Naive B cell (primary cell): ENCODE measurements at places on chromosomes 1 and 21.
A peak's percentile ranks its signal among the peaks of the same experiment; 100 is the strongest.

DNA sequence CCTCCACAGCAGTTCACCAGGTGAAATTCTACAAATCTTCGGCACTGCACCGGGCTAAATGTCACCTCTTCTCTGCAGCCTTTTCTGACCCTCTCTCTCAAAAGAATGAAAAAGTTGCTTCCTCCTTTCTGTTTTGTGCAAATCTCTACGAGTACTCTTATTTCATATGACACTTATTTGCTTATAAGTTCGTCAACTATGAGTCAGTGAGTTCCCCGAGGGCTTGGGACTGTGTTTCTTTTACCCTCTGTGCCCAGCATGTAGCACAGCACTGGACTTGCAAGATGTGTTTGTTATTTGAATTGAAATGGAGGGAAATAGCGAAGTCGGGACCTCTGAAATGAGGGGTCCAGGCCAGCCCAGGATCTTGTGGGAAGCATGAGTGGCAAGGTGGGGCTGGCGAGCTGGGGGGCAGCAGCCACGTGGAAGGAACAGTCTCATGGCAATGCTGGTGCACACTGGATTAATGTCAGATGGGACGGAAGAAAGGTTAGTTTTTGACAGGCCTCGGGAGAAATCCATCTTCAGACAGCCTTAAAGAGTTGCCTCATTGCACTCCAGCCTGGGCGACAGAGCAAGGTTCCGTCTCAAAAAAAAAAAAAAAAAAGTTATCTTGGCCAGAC, 6.2 kb downstream of the SLC6A9 start:
- DNase-seq = no peak

DNA sequence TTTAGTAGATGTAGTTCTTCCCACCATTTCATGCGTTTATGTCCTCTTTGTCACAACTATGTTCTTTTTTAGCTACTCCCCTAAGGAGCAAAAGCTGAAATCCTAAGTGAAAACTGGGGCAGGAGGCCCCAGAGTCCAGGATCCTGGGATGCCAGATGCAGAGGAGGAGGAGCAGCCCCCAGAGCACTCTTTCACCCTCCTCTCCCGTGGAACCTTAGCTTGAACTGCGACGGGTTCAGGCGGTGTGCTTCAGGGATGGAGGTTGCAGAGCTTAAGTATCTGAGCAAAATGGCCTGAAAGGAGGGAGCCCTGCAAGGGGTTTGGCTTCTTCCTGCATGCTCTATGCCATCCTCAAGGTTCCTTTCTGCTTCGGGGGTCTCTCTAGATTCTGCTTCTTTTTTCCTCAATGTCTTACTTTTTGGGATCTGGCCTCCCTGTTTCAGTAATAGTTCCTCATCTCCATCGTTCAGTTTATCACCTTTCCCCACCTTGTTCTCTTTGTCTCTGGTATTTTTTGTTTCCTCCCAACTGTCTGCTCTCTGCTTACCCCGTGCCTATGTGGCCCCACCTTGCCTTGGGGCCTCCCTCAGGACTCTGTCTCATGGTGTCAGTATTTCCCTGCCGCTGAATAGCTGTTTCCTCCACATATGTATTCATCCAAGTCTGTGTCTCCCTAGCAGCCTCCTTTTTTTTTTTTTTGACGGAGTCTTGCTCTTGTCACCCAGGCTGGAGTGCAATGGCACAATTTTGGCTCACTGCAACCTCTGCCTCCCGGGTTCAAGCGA, 2.7 kb upstream of the NHLH1 start:
- no peak for DNase-seq

GRCh38 chr1:25543425-25544242, at the start of gene LDLRAP1:
Gene LDLRAP1 (plus strand): TSS chr1:25543606. CDS start chr1:25543699, 93 bp downstream.
- DNase-seq = peak; percentile 51

- DNase-seq = no peak
These were observed 149.6 kb downstream of the SEC16B start for GRCh38 chr1:177820213-177820612.

GRCh38 chr1:21568006-21568746, 59.0 kb downstream of the ALPL start:
- DNase-seq = no peak

- DNase-seq = no peak
These were observed 140.0 kb downstream of the GLUL start for GRCh38 chr1:182251561-182251960.

GRCh38 chr1:212178851-212179250, 106.4 kb upstream of the PPP2R5A start:
- DNase-seq = no peak

- no peak for DNase-seq
These were observed 31.2 kb downstream of the BATF3 start for GRCh38 chr1:212668477-212668876.
